HL-60 (cell line): ENCODE measurements at places on chromosomes 3 and 15.
A peak's percentile ranks its signal among the peaks of the same experiment; 100 is the strongest.

DNA sequence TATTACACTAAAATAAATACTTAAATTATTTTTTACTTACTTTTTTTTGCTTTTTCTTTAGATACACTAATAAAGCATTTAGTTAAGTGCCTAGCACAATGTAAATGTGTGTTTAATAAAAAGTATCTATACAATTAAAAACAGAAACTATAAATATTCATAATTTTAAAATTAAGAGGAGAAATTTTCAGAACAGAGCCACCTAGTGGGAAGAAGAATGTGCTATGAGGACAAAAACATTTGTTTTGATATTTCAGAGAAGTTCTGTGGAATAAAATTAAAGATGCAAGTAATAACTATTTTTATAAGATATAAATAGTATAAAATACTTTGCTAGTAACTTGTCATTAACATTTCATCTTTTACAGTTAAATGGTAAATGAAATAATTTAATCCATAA, 33.6 kb upstream of the PLSCR5 start:
- DNase-seq, result no peak

GRCh38 chr3:150132101-150132749, 161.5 kb upstream of the PFN2 start:
- no peak for DNase-seq

GRCh38 chr15:80977627-80978036, 12.0 kb downstream of the MESD start:
- DNase-seq, result peak; percentile 64

DNA sequence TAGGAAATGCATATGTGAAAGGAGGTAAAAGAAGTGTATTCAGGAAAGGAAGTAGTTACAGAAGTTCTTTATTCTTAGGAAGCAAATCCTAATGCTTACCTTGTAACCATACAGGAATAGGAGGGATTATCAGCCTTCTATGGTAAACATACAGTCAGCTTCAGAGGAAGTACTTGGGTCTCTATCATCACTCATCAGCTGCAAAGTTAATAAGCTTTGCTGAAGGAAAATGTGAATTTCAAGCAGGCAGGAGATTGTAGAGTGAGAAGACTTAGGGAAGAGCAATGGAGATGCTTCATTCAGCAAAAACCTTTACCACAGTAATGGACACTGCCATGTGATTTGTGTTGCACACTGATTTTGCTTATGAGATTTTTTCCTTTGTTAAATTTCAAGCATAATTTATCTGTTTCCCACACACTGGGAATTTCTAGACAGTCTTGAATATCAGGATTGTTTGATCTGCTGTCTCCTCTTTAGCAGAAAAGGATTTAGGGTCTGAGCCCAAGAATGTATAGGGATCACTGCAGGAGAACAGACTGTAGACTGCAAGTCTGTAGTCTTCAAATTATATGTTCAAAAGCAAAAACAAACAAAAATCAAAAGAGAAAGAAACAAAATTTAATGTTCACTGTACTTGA, 150.8 kb downstream of the ZNF609 start:
- no peak for DNase-seq

- no peak for DNase-seq
These were observed 51.0 kb upstream of the SSR3 start for GRCh38 chr3:156605686-156606605.

- DNase-seq, result no peak
These were observed 672.5 kb downstream of the NSUN3 start for GRCh38 chr3:94735354-94735753.

DNA sequence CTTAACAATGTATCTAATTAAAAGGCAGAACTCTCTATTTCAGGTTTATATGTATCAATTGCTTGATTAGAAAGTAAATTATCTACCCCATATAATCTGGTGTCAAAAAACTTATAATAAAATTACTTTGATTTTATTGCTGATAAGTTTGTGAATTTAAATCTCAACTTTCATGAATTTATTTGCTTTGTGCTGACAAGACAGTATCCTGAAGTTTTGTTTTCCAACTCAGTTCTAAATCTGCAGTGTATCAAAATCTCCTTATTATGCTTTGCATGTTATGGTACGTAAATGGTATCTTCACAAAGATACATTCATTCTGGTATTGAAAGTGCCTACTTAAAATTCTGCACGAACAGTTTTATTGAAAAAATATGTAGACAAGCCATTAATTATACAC, 78.5 kb upstream of the ZNF717 start:
- DNase-seq, result no peak

DNA sequence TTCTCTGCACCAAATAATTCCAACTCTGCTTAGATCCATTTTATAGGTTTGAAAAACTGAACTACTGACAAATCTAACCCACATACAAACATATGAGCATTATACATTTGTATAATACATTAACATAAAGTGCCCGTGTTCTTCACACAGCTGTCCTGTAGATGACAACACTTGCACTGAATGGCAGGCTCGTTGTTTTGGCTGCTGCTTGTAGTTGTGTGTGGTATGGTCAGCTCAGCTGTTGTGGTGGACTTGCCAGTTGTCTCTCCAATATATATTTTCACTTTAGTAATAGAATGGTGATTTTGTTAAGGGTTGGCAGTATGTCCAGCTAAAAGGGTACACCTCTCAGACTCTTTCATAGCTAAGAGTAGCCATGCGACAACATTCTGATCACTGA, 30.5 kb downstream of the CHST2 start:
- DNase-seq, result no peak

DNA sequence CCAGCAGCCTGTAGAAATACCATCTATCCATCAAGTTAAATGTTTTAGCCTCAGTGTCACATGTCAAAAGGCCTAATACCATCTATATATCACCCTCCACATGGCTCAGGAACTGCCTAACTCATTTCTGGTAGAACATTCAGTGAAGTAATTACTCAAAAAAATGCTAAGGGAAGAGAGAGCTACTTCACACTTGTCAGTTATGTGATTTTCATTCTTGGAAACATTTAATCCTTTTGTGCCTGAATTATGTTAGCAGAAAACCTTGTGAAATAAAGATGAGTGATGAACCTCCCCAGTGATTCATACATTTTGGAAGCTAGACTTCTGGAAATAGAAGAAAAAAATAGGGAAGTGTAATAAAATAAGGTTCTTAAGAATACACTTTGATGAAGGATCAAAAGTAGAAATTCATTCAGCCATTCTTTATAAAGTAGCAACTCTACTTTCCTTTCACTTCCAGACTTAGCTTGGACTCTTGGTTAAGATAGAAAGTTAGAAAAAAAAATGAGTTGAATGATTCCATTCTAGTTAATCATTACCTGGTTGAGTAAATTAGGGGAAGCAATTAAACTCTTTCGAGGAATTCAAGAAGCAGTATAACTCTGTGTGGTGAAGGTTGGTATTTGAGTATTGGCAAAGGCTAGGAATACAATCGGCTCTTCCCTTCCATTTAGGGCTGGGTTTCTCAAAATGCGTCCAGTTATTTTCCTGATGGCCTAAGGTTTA, 3.6 kb downstream of the OTOL1 start:
- DNase-seq, result no peak

DNA sequence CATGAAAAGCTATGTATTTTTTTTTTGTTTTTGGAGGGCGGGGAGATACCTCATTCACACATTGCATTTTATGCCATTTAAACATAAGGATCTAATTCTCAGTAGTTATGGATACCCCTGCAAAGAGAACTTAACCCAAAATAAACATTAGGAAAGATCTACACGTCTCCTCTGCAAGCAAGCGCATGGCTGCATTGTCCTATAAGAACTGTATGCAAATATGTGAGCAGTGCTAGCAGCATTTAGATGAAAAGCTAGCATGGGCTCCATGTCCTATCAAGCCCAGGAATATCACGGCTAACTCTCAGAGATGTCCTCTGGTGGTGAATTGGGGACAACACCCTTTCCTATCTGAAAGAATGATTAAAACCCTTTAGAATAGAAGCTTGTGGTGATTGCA, 292.8 kb downstream of the MEX3B start:
- DNase-seq, result no peak

GRCh38 chr3:123448536-123449101, at the start of gene ADCY5:
ADCY5 (minus strand) TSS chr3:123449090; CDS start chr3:123448545, 545 bp downstream.
- DNase-seq, result no peak

GRCh38 chr3:190375246-190375645, 12.7 kb upstream of the CLDN16 start:
- DNase-seq, result no peak

- DNase-seq, result no peak
These were observed 109.4 kb upstream of the TNIK start for GRCh38 chr3:171569571-171570132.

GRCh38 chr3:47016086-47016933, 36.8 kb downstream of the NBEAL2 start:
- no peak for DNase-seq

DNA sequence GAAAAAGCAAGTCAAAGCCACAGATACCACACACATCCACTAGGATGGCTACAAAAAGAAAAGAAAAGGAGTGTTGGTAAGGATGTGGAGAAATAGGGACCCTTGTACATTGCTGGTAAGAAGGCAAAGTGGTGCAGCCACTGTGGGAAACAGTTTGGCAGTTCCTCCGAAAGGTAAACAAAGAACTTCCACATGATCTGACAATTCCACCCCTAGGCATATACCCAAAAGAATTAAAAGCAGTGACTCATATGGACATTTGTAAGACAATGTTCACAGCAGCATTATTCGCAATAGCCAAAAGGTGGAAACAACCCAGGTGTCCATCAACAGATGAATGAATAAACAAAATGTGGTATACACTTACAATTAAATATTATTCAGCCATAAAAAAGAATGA, 22.2 kb upstream of the GMPPB start:
- DNase-seq, result no peak

- DNase-seq, result no peak
These were observed 25.2 kb downstream of the EOMES start for GRCh38 chr3:27696906-27697305.

GRCh38 chr3:177802151-177802900, 605.0 kb upstream of the TBL1XR1 start:
- DNase-seq, result no peak

- no peak for DNase-seq
These were observed 123.3 kb downstream of the XXYLT1 start for GRCh38 chr3:195147649-195148080.

GRCh38 chr15:99409097-99409473, 156.7 kb upstream of the MEF2A start:
- DNase-seq, result no peak

DNA sequence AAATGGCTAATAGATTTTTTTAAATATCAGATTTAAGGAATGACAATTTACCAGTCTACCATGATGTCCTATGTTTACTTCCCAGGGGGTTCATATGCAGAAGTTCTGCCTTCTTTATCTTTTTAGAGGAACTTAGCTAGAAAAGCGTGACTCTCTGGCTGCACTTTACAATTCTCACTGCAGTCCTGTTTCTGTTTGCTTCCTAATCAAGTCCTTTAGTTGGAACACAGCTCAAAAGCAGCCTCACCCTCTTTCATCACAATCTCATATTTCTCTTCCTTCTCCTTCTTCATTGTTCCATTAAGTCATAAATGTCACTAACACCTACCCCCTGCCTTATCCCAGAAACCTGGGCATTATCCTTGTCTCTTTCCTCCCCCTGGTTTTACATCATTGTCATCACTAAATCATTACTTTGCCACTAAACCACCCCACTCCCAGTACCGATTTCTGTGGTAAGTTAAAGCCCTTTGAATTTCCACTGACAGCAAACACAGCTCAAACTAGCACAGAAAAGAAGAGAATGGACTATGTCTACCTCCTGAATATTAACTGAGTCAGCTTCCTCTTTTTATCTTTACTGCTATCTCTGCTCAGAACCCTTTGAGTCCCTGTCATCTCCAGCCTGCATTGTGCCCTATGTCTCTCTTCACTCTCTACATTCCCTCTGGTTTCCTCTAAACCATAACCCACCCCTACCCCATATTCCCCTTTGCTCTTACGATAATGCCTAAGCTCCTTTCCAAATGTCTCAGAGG, 13.8 kb upstream of the PPP4R2 start:
- peak; percentile 46 for DNase-seq

GRCh38 chr15:58703610-58704009, 45.9 kb downstream of the ADAM10 start:
- peak; percentile 35 for DNase-seq

DNA sequence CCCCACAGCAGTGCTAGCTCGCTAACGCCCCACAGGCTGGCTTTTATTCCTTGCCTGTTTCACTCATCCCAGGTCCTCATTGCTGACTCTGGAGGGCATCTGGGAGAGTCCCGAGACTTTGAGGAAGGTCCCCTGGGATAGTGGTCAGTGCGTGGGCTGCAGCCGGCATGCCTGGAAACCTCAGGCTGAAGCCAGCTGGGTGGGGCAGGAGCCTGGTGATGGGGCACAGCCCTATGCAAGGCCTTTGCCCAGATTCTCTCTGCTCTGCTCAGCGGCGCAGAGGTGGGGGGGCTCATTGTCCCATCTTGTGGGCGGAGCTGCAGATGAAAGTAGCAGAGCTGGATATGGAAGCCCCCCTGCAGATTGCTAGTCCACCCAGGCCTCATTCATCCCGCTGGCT, 55.7 kb upstream of the SMAD6 start:
- no peak for DNase-seq

DNA sequence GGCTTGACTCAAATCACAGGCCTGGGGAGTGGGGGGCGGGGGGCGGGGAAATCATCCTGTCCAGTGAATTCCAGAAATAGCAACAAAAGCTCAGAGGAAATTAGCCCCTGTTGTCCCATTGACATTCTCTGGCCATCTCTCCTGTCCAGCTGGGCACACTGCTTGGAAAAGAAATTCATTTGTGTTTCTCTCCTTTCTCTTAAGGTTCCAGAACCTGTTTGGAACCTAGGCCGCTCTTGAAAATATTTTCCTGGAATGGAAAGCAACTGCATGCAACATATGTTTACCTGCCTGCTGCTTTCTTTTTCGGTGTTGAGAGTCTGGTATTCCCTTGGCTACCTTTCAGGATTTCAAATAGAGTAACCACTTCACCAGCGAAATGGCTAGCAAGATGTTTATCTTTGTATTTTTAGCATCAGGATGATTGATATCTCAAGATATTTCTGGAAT, 169.0 kb downstream of the GHSR start:
- DNase-seq, result no peak
